ENCODE measurements at places on chromosomes 6 and 20.

GRCh38 chr6:110629153-110629552 lies 152.7 kb upstream of the SLC22A16 start:
- peak; percentile 44 for DNase-seq

DNA sequence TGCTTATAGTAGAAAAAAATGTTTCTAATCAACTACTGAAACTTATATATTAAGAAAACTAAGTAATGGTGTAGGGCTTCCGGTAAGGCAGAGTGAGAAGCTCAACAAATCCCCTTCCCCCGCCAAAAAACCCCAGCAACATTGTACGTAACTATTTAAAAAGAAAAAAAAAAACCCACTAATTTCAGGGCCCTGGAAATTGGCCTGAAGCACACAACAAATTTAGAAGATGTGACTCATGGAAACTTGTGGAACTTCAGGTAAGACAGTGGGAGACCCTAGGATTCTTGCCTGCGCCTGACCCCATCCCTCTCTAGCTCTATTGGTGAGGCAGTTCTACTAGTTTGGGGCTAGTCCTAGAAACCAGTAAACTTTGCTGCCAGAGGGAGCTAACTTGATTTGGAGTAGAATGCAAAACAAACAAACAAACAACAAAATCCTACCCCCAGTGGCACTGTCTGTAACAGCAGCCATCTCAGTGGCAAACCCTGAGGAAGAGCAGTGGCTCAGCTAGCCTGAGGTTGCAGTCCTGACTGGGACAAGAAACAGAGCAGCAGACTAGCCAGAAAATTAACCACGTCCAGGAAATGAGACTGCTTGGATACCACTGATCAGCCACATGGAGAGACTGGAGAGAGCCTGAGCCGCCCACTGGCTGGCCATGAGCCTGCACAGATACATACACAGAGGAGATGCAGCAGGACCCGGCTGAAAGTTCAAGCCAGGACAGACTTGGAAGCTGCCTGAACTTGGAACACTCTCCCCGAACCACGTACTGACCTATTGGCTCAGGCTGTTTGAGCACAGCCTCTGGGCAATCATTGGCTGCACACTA lies 135.1 kb downstream of the TBXT start:
- no peak for DNase-seq

DNA sequence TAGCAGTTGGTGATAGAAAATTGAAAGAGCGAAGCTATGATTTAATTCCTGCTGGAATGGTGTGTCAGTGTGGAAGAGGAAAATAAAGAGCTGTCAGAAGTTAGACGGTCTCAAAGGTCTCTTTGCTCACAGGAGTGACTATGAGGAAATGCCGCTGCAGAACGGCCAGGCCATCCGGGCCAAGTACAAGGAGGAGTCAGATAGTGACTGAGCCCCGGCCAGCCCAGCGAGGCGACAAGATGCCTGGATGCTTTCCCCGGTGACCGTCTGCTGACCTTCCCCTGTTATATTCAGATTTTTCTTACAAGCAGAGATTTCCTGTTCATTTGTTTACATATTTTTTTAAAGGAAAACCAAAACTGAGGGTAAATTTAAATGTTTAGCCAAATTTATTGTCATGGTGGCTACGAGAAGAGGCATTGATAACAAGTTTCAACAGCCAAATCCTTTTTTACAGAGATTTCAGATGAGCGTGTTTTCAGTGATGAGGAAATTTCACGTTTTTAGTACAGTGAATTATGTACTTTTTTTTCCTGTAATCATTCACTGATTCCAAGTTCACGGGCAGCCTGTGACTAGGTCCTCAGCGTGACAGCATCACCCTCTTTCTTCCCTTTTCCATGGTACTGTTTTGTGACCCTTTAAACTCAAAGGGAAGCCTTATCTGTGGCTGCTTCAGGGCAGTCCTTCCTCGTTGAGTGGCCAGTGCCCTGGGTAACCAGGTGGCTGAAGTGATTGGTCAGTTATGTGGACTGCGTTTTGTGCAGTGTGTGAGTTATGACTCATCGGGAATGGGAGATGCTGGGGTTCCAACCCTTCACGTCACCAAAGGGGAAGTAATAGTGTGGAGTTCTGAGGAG lies 12.6 kb downstream of the DYNLT1 start:
- DNase-seq, result no peak

DNA sequence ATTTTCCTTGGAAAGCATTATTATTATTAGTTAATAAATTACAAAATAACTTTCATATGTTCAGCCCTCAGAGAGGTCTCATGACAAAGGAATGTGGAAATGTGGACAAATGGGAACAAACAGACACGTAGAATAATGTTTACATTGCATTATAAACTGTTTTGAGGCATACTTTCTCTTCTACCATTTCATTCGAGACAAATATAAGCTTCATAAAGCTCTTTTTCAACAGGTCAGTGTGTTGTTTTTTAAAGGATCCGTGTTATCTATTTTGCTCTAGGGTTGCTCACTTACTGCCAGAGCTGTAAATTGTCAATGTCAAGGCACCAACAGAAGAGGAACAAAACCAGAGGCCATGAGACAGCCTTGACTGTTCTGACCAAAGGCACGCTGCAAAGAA lies 256.8 kb downstream of the PHACTR1 start:
- DNase-seq, result no peak

DNA sequence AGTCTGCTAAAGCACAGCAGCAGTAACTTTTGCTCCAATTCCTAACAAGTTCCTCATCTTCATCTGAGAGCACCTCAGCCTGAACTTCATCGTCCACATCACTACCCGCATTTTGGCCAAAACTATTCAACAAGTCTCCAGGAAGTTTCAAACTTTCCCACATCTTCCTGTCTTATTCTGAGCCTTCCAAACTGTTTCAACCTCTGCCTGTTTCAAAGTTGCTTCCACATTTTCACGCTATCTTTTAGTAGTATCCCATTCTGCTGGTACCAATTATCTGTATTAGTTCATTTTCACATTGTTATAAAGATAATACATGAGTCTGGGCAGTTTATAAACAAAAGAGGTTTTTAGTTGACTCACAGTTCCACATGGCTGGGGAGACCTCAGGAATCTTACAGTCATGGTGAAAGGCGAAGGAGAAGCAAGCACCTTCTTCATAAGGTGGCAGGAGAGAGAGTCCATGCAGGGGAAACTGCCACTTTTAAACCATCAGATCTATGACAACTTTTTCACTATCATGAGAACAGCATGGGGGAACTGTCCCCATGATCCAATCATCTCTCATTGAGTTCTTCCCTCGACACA lies 99.4 kb upstream of the GRIK2 start:
- no peak for DNase-seq

GRCh38 chr20:227439-228105 lies 514 bp downstream of the DEFB129 start:
- DNase-seq, result no peak

DNA sequence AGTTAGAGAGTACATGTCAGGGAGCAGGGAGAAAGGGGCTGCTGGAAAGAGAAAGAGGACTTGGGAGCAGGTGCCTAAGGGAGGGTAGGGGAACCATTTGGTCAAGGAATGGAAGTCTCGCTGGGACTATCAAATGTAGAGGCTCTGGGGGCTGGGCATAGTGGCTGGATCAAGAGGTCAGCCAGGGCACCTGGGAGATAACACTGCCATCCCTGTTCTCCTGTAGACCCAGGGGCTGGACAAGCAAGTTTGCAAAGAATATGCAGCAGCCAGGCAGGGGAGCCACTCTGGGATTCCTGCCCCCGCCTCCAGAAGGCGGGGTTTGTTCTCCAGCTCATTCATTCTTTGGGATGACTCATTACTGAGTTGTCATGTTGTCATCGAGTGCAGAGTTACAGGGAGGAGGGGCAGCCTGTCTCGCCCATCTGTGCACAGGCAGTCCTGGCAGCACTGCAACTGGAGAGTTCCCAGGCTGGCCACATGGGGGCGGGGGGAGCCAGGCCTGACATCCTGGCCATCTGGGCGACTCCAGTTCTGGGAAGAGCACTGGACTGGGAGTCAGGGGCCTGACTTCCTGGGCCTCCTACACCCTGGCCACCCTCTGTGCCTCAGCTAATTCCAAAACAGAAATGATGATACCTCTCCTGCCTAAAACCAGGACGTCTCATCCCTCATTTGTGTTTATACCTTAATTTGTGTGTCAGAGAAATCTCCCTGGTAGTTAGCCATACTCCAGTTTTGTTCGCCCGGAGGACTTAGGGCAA lies 28.2 kb upstream of the ZFAND3 start:
- DNase-seq, result peak; percentile 85

- DNase-seq, result no peak
Observed at GRCh38 chr20:63284544-63284949, 8.4 kb upstream of the COL20A1 start.

- no peak for DNase-seq
Observed at GRCh38 chr6:70673601-70674000, 5.9 kb downstream of the SMAP1 start.

GRCh38 chr6:133820208-133820607 lies 68.7 kb upstream of the TCF21 start:
- no peak for DNase-seq

- DNase-seq, result no peak
Observed at GRCh38 chr6:24231438-24231977, 105.5 kb downstream of the NRSN1 start.

- no peak for DNase-seq
Observed at GRCh38 chr20:37868851-37869333, 34.0 kb upstream of the VSTM2L start.

DNA sequence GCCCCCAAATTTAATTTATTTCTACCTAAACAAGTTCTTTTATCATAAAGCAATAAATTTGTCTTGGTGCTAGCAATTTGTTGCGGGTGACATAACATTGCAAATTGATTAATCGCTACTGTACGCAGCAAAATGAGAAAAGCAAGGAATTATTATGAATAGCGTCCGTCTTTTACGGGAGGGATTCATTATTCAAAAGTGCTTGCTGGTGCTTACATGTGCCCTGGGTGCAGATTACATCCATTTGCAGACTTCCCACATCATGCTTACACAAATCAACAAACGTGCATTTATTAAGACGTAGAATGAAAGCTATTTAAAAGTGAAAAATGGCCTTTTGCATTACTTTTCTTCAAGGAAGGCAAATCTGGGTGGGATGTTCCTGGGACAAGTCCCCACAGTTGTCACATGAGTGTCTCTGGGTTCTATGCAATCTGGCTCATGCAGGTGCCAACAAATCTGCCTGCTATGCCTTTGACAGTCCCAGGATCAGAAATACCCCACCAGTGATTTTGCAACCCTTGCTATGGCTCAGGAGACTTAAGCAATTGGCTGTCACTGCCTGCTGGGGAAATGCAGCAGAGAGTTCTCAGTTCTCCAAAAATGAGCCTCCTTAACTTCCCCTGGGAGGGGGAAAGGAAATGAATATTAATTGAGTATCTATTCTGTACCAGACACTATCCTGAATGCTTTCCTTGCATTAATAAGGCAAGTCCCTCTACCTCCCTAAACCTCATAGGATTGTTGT lies 30.1 kb upstream of the MAFB start:
- no peak for DNase-seq

GRCh38 chr6:21201187-21201586 lies 392.4 kb upstream of the SOX4 start:
- DNase-seq, result peak; percentile 76

- DNase-seq, result no peak
Observed at GRCh38 chr20:48802647-48803046, 25.2 kb downstream of the PREX1 start.

DNA sequence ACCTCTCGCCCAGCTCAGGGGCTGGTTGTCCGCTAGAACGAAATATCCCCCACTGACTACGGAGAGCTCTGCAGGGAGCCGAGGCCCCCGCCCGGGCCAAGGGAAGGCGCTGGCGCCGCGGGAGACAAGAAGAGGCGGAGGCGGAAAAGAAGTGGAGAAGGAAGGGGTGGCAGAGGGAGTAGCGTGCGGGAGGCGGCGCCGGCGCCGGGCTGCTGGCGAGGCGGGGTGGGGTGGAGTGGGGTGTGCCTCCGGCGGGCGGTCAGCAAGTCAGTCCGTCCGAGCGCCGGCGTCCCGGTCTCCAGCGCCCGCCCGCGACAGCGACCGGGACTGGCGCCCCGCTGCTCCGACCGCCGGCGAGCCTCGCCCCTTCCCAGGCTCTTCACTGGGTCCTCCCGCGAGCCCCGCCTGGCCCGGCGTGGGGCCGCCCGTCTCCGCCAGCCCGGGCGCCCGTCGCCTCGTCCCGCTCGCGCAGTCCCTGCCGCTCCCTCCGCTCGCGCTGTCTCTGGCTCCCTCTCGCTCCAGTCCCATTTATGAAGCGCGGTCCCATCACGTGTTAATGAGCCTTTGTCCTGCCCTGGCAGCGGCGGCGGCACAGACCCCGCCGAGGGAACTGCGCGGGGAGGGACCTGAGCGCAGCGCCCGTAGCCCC lies at the start of gene CNR1:
CNR1 (minus strand) TSS at position 504 of the 649 bp plus-strand sequence. CDS start 21,073 bp downstream, outside the sequence.
- peak; percentile 38 for DNase-seq

DNA sequence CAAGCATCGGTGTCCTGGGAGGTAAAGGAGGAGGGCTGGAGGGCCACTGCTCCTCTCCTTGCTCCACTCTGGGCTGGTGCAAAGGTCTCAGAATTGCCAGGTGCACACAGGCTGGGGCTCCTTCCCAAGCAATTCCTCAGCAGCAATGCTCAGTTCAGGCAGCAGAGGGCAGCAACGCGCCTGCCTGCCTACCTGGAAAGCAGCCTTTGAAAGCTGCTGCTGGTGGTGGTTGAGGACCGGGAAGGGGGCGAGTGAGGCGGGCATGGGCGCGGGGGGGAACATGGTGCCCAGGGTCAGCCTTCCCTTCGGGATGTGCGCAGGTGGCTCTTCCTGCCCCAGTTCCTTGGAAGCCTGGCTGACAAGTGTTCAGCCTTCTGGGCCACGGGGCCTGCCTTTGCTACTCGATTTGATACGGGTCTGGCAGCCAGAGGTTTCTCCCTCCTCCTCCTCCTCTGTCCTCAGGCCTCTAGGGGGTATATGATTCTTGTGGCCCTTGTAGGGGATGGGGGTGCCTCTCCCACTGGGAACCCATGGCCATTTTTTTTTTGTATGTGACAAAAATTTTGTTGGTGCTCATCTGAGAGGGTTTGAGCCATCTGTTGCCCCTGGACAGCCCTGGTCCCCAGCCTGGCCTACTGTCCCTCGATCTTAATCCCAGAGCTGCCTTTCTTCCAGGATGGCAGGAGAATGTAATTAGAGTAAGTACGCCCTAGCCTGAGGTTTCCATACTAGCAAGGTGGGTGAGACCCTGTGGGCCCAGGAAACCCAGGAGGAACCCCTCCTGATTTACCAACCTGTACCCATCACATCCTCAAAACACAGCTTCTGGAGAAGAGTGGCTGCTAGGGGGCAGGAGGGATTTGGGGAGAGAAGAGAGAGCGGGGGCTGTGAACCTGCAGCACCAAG lies 20.1 kb downstream of the MRPS18A start:
- peak; percentile 71 for DNase-seq

DNA sequence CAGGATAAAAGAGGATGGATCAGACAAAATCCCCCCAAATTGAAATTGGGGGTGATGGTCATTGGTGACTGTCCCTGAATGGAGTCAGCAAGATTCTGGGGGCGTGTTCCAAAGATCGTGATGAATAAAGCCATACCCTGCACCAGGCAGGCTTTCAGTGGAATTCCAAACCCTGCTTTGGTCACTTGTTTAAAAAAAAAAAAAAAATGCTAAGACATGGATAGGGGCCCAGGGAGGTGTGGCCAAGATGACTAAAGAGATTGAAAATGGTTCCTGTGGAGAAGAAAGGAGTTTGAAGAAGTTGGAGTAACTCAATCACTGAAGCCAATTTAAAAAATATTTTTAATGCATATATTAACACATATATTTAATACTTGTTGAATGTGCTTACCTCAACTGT lies 161.4 kb upstream of the KCNG1 start:
- DNase-seq, result no peak
